ENCODE measurements at places on chromosomes 16 and 17. TPM values are rescaled to one million over a fixed set of nuclear protein-coding genes. Genes with fewer than 3 reads are reported as not detected.

FOXC2 gene
- total RNA-seq, result 10.4 TPM

NEUROD2 gene
- total RNA-seq, result 0.09 TPM

GNAO1 gene
- total RNA-seq, result 2.2 TPM

TMC5 gene
- total RNA-seq, result 2.2 TPM

KRT24 gene
- total RNA-seq, result not detected

CETP gene
- total RNA-seq, result 0.13 TPM

TPPP3 gene
- 5.7 TPM for total RNA-seq

HOXB2 gene
- 46.6 TPM for total RNA-seq

GNGT2 gene
- total RNA-seq, result not detected

GPR142 gene
- total RNA-seq, result not detected

SEPTIN1 gene
- 0.86 TPM for total RNA-seq

TNFSF13 gene
- 4.3 TPM for total RNA-seq
